ENCODE measurements at places on chromosomes 12 and 14. TPM values are rescaled to one million over a fixed set of nuclear protein-coding genes. Genes with fewer than 3 reads are reported as not detected.

GRCh38 chr14:81453166-81453766 lies 53.1 kb upstream of the STON2 start:
- H3K27me3 ChIP-seq, result peaks cover 13% of the 10 kb centered on the region
- DNase-seq, result no peak
- no peaks in the 10 kb centered on the region for H3K36me3 ChIP-seq

DNA sequence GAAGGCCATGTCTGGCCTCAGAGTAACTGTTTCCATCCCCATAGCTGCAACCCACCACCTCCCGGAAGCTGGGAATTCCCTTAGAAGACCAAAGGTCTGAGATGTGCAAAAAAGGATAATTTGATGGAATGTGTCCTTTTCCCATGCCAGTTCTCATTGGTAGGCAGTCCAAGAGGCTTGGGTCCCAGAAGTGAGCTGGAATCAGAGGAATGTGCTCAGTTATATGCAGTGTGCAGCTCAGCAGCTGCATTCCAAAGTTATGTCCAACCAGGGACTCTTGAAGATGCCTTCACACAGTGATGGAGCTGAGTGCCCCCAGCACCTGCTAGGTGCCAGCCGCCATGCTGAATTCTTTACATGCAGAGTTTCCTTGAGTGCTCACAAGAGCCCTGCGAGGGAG lies 583.9 kb upstream of the TBX3 start:
- no peaks in the 10 kb centered on the region for H3K4me1 ChIP-seq
- H3K4me3 ChIP-seq, result no peak overlapping the region
- H3K36me3 ChIP-seq, result no peaks in the 10 kb centered on the region
- no peak for DNase-seq
- H3K27ac ChIP-seq, result no peak overlapping the region
- H3K27me3 ChIP-seq, result no peaks in the 10 kb centered on the region

The KRT72 gene
- not detected for total RNA-seq

The DLK1 gene
- total RNA-seq, result not detected

The SLC10A1 gene
- not detected for total RNA-seq

The ORAI1 gene
- total RNA-seq, result 7.7 TPM

- DNase-seq, result no peak
- peaks cover 79% of the 10 kb centered on the region for H3K4me1 ChIP-seq
- no peak overlapping the region for H3K4me3 ChIP-seq
- no peaks in the 10 kb centered on the region for H3K27me3 ChIP-seq
- peak overlapping the region; percentile 99 for H3K27ac ChIP-seq
- peaks cover 22% of the 10 kb centered on the region for H3K36me3 ChIP-seq
Measured at GRCh38 chr12:65607401-65607841, 216.9 kb upstream of the HMGA2 start.

- H3K27ac ChIP-seq, result no peak overlapping the region
- no peak overlapping the region for H3K4me3 ChIP-seq
- DNase-seq, result no peak
- H3K36me3 ChIP-seq, result no peaks in the 10 kb centered on the region
- H3K27me3 ChIP-seq, result no peaks in the 10 kb centered on the region
Measured at GRCh38 chr12:101441461-101442224, 33.5 kb upstream of the SPIC start.

The TMEM119 gene
- 362 TPM for total RNA-seq

DNA sequence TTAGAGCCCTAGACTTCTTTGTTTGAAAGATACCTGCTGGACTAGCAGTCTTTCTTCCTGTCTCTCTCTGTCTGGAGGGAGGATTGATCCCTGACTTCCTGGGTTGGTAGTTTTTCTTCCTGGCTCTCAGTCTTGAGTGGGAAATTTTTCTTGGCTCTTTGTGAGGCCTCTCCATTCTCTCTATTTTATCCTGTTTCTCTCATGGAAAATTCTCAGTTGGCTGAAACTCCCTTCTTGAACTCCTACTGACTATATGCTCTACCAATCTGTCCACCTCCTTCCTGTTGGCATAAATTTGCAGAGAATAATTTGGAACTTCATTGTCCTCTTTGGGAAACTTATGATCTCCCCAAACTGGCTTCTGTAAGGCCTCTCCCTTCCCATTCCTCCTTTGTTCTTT lies 24.1 kb upstream of the MUCL1 start:
- H3K4me1 ChIP-seq, result no peaks in the 10 kb centered on the region
- H3K27me3 ChIP-seq, result no peaks in the 10 kb centered on the region
- no peak for DNase-seq
- no peak overlapping the region for H3K27ac ChIP-seq
- no peaks in the 10 kb centered on the region for H3K36me3 ChIP-seq

GRCh38 chr12:39533951-39534350 lies 85.7 kb downstream of the ABCD2 start:
- no peaks in the 10 kb centered on the region for H3K36me3 ChIP-seq
- H3K27ac ChIP-seq, result no peak overlapping the region
- no peaks in the 10 kb centered on the region for H3K4me1 ChIP-seq

- H3K27me3 ChIP-seq, result no peaks in the 10 kb centered on the region
- peak; percentile 73 for DNase-seq
- peaks cover 15% of the 10 kb centered on the region for H3K36me3 ChIP-seq
- peaks cover 16% of the 10 kb centered on the region for H3K4me1 ChIP-seq
- no peak overlapping the region for H3K27ac ChIP-seq
- H3K4me3 ChIP-seq, result no peak overlapping the region
Measured at GRCh38 chr12:113287146-113287898, 47.6 kb downstream of the SLC8B1 start.

The TMEM63C gene
- total RNA-seq, result 0.72 TPM

DNA sequence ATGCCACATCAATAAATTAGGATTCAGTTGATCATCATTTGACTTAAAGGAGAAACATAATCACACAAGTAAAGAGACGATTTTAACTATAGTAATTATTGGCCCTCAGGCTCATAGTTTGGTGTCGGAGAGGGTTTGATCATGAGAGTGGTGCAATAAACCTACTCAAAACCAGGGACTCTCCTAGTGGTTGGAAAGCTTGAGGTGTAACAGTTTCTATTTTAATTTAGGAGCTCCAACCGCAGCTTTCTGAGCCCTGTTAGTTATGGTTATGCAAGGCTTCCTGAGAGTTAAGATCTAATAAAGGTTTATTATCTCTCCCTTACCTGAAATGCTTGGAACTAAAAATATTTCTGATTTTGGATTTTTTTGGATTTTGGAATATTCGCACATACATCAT lies 36.4 kb downstream of the TMTC2 start:
- H3K4me3 ChIP-seq, result no peak overlapping the region
- H3K4me1 ChIP-seq, result no peaks in the 10 kb centered on the region
- no peaks in the 10 kb centered on the region for H3K27me3 ChIP-seq
- no peak for DNase-seq

The SELPLG gene
- total RNA-seq, result 1.1 TPM

The LPAR5 gene
- total RNA-seq, result under 0.01 TPM

GRCh38 chr12:49955899-49956662 lies 5.5 kb downstream of the AQP2 start:
- H3K27me3 ChIP-seq, result peaks cover 85% of the 10 kb centered on the region
- no peaks in the 10 kb centered on the region for H3K36me3 ChIP-seq
- H3K4me3 ChIP-seq, result no peak overlapping the region
- peak; percentile 62 for DNase-seq

- H3K4me3 ChIP-seq, result peak overlapping the region; percentile 75
- DNase-seq, result no peak
- H3K27ac ChIP-seq, result peak overlapping the region; percentile 92
- H3K4me1 ChIP-seq, result peaks cover 13% of the 10 kb centered on the region
- no peaks in the 10 kb centered on the region for H3K36me3 ChIP-seq
- H3K27me3 ChIP-seq, result no peaks in the 10 kb centered on the region
Measured at GRCh38 chr14:53109105-53110041, 43.8 kb downstream of the DDHD1 start.

The REP15 gene
- 3.5 TPM for total RNA-seq

DNA sequence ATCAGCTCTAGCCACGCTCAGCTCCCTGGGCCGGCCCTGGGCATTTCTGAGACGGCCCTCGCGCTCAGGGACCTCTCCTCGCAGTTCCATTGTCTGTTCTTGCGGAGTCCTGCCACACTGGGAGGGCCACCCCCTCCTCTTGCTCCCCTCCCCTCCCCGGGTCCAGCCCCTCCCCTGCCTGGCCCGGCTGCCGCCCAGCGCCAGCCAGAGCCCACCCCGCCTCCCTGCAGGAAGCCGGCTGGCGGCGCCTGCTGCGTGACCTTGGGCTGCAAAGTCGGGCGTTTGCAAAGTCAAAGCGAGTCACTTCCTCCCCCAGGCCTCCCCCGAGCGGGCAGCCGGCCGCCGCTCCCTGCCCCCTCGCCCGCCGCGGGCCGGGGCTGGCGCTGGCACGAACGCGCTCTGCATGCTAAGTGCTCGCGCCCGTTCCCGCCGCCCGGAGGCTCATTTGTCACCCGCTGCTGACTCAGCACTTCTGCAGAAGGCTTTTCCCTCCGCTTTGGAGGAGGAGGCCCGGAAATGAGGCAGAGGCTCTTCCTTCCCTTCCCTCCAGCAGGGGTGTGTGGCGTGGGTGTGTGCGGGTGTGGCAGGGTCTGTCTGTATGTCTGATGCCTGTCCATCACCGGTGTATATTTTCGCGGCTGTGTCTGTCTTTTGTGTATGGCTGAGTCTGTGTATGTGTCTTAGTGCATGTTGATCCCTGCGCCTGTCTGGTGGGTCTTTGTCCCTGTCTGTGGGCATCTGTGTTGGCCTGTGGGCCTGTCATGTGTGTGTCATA lies 72.0 kb downstream of the IRF2BPL start:
- no peaks in the 10 kb centered on the region for H3K36me3 ChIP-seq
- DNase-seq, result peak; percentile 95
- peak overlapping the region; percentile 64 for H3K4me3 ChIP-seq

DNA sequence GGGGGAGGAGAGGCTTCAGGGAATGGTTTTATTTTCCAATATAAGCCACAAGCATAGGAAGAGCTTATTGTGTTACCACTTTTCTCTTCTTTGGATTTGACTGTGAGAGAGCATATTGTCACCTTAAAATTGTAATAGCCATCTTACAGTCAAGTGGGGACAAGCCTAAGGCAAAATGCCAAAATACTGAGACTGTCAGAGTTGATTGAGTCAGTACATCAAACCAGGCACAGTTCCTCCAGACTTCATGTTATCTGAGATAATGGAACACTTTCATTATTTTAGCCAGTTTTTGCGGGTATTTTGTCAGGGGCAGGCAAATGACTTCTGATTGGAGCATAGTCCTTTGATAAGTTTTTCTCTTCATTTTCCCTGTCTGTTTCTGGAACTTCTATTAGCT lies 19.5 kb upstream of the NUBPL start:
- H3K4me3 ChIP-seq, result no peak overlapping the region
- H3K36me3 ChIP-seq, result no peaks in the 10 kb centered on the region
- H3K27ac ChIP-seq, result no peak overlapping the region
- no peaks in the 10 kb centered on the region for H3K4me1 ChIP-seq
- DNase-seq, result no peak

The DDX23 gene
- 48.6 TPM for total RNA-seq

DNA sequence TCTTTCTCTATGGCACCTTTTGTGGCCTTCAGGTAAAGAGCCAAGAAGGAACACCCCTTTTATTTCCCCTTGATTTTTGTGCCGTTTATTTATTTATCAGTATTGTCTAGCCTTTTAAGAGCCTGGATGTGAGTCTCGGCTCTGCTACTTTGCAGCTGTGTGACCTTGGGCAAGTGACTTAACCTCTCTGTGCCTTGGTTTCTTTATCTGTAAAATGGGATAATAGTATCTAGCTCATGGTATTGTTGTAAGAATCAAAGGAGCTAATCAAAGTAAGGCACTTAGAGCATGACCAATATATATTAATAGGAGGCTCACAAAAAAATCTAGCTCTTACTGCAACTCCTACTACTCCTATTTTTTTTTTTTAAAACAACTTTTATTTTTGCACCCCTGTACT lies 179.7 kb downstream of the CHST11 start:
- peaks cover 10% of the 10 kb centered on the region for H3K4me1 ChIP-seq
- DNase-seq, result no peak
- no peaks in the 10 kb centered on the region for H3K36me3 ChIP-seq

The ANKS1B gene
- 2.2 TPM for total RNA-seq

DNA sequence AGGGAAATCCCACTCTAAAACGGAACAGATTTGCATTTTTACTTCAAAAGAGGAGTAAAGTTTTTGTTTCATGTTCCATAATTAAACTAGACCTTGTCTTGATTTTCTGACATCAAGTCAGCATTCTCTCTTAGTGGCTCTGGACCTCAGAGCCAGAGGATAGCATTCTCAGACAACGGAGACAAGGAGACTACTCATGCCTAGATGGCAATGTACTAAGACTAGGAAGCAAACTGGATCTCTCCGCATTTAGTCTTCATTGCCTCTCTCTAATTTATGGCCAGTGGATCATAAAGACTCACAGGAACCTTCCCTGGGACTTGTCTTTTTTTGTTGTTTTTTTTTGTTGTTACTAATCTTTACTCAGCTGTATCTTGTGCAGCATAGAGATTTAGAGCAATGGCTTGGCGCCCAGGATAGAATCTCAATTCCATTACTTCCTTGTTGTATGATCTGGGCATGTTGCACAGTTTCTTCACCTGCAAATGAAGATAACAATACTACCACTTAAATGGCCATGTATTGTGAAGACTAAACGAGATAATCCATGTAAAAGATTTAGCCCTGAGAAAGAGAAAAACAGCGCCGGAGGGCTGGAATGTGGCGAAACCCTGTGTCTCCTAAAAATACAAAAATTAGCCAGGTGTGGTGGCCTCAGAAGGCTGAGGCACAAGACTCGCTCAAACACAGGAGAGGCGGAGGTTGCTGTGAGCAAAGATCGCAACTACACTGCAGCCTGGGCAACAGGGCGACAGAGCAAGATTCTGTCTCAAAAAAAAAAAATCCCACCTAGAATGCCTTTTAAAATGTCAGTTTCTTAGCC lies 4.0 kb upstream of the GEMIN2 start:
- H3K27me3 ChIP-seq, result no peaks in the 10 kb centered on the region
- H3K4me3 ChIP-seq, result no peak overlapping the region
- no peak overlapping the region for H3K27ac ChIP-seq
- no peak for DNase-seq
- no peaks in the 10 kb centered on the region for H3K36me3 ChIP-seq
- peaks cover 6% of the 10 kb centered on the region for H3K4me1 ChIP-seq

- H3K36me3 ChIP-seq, result peaks cover 59% of the 10 kb centered on the region
- H3K27me3 ChIP-seq, result no peaks in the 10 kb centered on the region
- DNase-seq, result peak; percentile 77
- no peak overlapping the region for H3K4me3 ChIP-seq
Measured at GRCh38 chr12:131755305-131756113, 44.6 kb downstream of the SFSWAP start.

- no peak for DNase-seq
- peaks cover 6% of the 10 kb centered on the region for H3K4me1 ChIP-seq
- H3K4me3 ChIP-seq, result no peak overlapping the region
- no peak overlapping the region for H3K27ac ChIP-seq
- no peaks in the 10 kb centered on the region for H3K36me3 ChIP-seq
- H3K27me3 ChIP-seq, result no peaks in the 10 kb centered on the region
Measured at GRCh38 chr14:98955036-98955740, 316.8 kb downstream of the BCL11B start.

DNA sequence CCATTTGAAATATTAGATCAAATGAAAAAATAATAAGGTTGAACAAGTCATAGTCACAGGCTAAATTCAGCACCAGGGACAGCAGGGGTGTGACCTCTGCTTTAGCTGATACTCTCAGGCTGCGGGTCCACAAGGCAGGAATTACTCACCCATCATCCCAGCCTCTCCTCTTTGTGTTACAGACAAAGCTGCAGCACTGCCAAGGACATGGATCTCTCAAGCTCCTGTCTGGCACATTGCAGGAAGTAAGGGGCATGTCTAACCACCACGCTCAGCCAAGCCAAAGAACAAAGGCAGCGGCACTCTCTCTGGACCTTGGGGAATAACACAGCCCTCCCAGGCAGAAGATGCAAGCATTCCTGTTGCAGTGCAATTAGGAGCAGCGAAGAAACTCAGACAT lies 783.8 kb downstream of the VRK1 start:
- no peak for DNase-seq
- no peaks in the 10 kb centered on the region for H3K27me3 ChIP-seq
- no peak overlapping the region for H3K27ac ChIP-seq
- H3K4me3 ChIP-seq, result no peak overlapping the region
- no peaks in the 10 kb centered on the region for H3K4me1 ChIP-seq

GRCh38 chr12:124405592-124405991 lies 110.7 kb downstream of the RFLNA start:
- H3K27me3 ChIP-seq, result no peaks in the 10 kb centered on the region
- no peak overlapping the region for H3K4me3 ChIP-seq
- peaks cover 10% of the 10 kb centered on the region for H3K4me1 ChIP-seq
- peaks cover 31% of the 10 kb centered on the region for H3K36me3 ChIP-seq
- no peak overlapping the region for H3K27ac ChIP-seq
